Esophagus mucosa (tissue), 1 donor: ENCODE measurements at places on chromosomes 11 and 22. TPM values are rescaled to one million over a fixed set of nuclear protein-coding genes. Genes with fewer than 3 reads are reported as not detected.

The PDE2A gene
- 6.0 TPM for total RNA-seq

The SLC2A11 gene
- total RNA-seq = 1.2 TPM

The TUBA8 gene
- 0.68 TPM for total RNA-seq

The CRYBB3 gene
- total RNA-seq = 0.64 TPM

The FAM83F gene
- 50.7 TPM for total RNA-seq

The POU2AF3 gene
- total RNA-seq = 3.8 TPM

DNA sequence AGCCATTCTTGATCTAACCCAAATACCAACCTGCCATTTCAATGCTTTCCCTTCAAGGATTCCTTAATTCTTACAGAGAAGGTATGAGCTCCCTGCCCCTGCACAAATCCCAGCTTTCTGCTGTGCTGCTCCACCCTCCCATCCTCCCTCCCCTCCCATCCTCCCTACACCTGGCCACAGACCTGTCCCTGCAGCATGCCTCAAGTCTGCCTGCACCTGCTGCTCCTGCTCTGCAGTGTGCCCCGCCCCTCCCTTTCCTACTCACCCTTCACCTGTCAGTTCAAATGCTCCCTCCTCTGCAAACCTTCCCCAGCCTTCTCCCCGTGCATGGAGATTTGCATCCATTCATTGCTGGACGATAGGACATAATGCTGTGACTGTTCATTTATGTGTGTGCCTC is 139.9 kb upstream of the NARS2 start:
- peak; percentile 86 for ATAC-seq

DNA sequence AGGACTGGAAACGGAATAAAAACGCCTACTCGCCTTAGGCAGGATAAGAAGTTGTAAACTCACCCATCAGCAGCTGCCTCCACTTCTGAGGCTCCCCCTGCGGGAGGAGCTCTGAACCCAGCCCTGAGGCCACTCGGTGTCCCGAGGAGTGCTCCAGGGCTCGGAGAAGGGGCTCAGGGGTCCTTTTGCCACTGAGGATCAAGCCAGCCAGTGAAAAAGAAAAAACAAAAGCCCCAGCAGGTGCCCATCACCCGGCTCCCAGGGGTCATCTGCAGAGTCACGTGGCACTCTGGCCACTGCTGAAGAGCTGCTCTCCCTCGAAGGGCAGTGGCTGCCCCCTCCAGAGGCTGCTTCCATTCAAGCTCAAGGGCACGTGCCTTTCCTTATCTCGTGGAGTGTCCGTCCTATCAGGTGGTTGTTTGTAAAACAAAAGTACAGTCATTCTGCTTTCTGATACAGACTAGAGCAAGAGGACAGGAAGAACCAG is 29.0 kb downstream of the NUP50 start:
- no peak for ATAC-seq

GRCh38 chr11:132864811-132865576 is 667.3 kb downstream of the OPCML start:
- no peak for ATAC-seq

DNA sequence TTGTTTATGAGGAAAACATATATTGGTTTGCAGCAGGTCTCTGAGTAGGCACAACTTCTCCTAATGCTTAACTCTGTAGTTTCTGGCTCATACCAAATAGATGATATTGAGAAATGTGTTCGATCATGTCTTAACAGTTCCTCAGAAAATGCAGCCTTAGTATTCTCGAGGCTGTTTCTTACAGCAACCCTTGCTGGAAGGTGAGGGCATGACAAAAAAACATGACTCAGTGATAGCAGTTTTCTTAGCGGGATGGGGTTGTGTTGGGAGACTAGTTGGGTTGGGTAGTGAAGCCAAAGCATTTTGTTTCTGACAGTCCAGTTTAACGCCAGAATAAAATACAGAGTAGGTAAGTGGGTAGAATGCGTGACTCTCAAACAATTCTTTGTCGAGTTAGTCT is 94.7 kb upstream of the PARVA start:
- no peak for ATAC-seq

GRCh38 chr22:43346521-43346929 is 3.4 kb upstream of the SCUBE1 start:
- peak; percentile 45 for ATAC-seq
